ENCODE measurements at places on chromosomes 4 and X.

GRCh38 chr4:1172228-1172851 is at the start of gene SPON2:
TSS of gene SPON2 (minus strand) at chr4:1172583.
- DNase-seq = no peak

DNA sequence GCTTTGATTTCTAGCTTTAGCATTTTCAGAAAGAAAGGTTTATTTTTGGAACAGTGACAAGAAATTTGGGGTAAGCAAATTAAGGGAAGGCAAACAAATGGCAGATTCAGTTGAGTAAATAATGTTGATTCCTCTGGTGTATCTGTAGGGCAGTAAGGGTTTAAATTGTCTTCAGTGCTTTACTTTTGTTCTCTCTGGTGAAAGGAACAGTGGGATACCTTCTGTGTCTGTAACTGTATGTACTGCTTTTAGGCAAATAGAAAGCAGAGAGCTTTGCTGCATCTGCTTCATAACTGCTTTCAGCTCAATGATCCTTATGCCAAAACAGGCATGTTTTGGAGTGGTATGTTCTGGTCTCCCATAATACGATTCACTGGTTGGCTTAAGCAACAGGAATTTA is 932.1 kb upstream of the SLIT2 start:
- DNase-seq = no peak

DNA sequence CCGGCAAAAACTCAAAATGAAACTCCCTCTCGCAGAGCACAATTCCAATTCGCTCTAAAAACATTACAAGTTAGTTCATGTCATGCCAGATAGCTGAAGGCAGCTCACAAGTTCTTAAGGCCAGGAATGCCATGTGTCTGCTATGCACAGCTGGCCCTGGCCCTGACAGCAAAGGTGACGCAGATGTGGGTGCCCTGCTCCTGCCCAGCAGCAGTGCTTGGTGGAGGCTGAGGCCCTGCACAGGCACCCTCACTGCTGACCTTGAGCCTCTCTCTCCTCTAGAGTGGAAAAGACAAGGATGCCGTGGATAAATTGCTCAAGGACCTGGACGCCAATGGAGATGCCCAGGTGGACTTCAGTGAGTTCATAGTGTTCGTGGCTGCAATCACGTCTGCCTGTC is 2.9 kb downstream of the S100P start:
- no peak for DNase-seq

DNA sequence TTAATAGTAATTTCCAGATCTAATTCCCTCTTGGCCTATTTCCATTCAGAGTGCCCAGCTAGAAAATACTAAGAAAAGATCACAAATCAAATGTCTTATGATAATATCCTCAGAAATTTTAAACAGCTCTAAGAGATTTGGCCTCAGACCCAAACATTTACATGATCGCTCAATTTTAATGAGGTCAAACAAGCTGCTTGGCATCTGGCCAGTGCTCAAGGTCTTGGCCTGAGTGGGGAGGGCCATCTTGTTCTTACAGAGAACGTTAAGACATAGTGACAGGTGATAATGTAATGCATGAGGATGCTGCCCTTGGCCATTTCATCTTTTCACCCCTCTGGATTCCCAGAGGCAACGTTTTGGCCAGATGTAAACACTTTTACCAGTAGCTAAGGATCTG is 159.2 kb upstream of the SLC7A11 start:
- DNase-seq = no peak

GRCh38 chr4:106353786-106354185 is 14.8 kb downstream of the GIMD1 start:
- no peak for DNase-seq

DNA sequence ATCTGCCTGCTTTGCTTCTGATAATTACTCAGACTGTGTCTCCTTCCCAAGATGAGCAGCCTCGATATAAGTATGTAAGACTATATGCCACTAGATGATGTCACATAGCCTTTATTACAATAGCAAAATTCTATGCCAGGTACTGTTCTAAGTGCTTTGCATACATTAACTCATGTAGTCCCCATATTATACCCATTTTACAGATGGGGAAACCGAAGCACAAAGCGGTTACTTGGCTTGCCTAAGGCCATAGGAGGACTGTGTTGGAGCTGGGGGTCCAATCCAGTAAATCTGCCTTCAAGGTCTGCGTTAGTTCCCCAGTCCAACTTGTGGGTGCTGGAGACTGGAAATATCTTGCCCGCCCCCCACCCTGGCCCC is 826 bp upstream of the SCML1 start:
- no peak for DNase-seq

DNA sequence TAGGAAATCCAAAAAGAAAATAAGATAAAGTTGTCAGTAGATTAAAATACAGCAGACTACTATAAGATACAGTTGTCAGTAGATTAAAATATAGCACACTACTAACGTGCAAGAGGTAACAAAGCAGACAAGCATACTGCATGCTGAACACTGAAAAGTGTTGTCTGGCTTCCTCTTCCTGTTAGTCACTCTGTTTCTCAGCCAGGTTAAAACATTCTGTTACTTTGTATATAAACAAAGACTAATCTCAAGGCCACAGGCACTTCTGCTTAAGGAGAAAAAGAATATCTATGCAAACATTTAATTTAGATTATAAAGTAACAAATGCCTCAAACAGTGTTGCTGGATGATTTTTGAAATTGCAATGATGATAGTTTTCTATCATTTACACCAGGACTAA is 41.0 kb upstream of the SCD5 start:
- no peak for DNase-seq

- DNase-seq = no peak
Observed at GRCh38 chrX:3393581-3394111, 47.2 kb upstream of the MXRA5 start.

- no peak for DNase-seq
Observed at GRCh38 chr4:78796526-78796925, 20.4 kb downstream of the BMP2K start.

- DNase-seq = no peak
Observed at GRCh38 chr4:100547541-100548199, 29.8 kb upstream of the EMCN start.

DNA sequence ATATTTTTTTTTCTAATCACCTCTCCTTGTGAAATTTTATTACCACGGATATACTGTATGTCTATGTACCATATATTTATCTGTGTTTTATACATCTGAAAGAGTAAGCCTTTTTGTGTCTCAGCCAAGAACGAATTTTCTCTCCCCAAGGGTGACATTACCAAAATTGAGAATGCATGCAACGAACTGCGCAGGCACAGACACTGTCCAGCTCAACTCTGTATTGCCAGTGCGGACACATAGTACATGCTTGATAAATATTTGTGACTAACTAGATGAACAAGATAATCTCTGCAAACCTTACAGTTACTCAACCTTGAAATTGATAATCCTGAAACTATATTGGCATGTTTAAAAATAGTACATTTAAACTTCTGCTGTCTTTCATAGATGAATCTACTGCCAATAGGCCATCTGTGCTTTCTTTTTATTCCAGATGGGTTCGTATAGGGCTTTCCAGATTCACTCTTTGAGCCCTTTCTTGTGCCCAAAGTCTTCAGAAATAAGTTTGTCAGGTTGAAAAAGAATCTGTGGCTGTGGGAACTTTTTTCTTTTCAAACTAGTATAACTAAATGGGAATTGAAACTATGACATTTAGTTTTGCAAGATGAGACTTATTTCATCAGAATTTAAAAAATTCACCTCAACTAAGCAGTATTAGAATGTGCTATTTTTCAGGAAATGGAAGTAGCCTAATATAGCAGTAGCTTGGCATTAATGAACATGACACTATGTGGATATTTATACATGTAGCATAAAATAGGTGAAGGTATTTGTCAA is 38.9 kb downstream of the DTHD1 start:
- DNase-seq = no peak

DNA sequence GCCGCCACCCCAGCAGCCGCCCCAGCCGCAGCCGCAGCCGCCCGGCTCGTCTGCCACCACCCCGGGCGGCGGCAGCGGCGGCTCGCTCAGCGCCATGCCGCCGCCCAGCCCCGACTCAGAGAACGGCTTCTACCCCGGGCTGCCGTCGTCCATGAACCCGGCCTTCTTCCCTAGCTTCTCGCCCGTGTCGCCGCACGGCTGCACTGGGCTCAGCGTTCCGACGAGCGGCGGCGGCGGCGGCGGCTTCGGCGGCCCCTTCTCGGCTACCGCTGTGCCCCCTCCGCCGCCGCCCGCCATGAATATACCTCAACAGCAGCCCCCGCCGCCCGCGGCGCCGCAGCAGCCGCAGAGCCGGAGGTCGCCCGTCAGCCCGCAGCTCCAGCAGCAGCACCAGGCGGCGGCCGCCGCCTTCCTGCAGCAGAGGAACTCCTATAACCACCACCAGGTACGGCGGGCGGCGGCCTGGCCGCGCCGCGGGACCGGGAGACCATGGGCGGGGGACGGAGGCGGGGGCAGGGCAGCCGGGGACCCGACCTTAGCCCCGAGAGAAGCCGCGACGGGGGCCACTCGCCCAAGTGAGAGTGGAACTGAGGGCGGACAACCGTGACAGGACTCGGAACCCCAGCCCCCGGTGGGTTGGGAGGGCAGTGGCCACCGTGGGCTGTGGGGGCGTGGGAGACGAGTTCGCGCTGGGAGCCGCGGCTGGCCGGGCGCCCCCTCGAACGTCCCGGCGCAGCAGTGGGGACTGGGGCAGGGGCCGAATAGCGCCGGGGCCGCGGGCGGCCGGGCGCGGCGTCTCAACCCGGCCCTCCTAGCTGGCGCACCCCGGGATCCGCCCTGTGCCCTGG is 1.8 kb downstream of the CPEB2 start:
- peak; percentile 55 for DNase-seq

DNA sequence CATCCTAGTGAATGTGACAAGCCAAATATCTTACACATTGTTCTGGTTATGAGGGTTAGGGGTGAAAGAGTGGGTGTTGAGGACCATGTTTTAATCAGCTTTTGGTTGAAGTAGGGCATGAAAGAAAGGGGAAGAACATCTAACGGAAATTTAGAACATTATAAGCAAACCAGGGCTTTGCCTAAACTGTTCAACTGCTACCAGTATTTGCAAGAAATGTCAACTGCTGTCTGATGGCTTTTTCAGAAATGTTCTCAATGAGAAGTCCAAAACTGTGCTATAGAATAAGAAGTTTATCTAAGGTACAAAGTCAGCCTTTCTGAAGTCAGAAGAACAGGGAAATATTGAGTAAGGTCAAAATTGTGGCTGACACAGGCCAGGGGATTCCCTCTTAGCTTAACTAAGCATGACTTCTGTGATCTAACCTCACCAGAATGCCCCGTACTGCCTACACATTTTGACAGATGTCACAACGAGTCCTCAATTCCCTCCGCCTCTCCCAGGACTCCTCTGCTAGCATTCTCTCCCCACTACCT is 67.1 kb downstream of the DTHD1 start:
- no peak for DNase-seq

- no peak for DNase-seq
Observed at GRCh38 chr4:142452161-142452855, 393.8 kb downstream of the INPP4B start.

DNA sequence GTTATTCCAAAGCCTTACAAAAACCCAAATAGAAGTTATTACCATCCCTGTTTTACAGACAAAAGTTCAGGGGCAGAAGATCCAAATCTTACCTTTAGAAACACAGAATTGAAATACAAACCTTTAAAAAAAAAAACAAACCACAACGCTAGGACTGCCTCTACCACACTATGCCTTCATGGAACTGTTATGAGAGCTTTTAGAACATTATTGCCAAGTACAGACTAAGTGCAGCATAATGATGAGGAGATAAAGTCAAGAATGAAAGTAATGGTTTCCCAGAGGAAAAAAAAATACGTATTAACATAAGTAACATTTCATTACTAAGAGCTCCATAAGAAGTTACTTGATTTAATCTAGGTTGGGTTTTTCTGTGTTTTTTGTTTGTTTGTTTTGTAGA is 34.3 kb downstream of the TSPAN5 start:
- DNase-seq = no peak

GRCh38 chrX:134782796-134783195 is 124.5 kb upstream of the PLAC1 start:
- DNase-seq = no peak

GRCh38 chrX:113919387-113919786 is 664.5 kb upstream of the HTR2C start:
- DNase-seq = no peak

- no peak for DNase-seq
Observed at GRCh38 chr4:153969542-153969941, 180.7 kb upstream of the SFRP2 start.

GRCh38 chr4:178671766-178672165 is 1229.5 kb upstream of the AGA start:
- no peak for DNase-seq

GRCh38 chrX:19065535-19065934 is 56.7 kb downstream of the ADGRG2 start:
- DNase-seq = no peak

- DNase-seq = peak; percentile 30
Observed at GRCh38 chrX:129925305-129926092, 19.5 kb downstream of the UTP14A start.

GRCh38 chr4:15294202-15294601 is 133.6 kb upstream of the C1QTNF7 start:
- DNase-seq = no peak

- no peak for DNase-seq
Observed at GRCh38 chr4:145939441-145939750, 773 bp upstream of the ZNF827 start.

GRCh38 chr4:7821245-7822136 is 118.2 kb downstream of the AFAP1 start:
- no peak for DNase-seq

DNA sequence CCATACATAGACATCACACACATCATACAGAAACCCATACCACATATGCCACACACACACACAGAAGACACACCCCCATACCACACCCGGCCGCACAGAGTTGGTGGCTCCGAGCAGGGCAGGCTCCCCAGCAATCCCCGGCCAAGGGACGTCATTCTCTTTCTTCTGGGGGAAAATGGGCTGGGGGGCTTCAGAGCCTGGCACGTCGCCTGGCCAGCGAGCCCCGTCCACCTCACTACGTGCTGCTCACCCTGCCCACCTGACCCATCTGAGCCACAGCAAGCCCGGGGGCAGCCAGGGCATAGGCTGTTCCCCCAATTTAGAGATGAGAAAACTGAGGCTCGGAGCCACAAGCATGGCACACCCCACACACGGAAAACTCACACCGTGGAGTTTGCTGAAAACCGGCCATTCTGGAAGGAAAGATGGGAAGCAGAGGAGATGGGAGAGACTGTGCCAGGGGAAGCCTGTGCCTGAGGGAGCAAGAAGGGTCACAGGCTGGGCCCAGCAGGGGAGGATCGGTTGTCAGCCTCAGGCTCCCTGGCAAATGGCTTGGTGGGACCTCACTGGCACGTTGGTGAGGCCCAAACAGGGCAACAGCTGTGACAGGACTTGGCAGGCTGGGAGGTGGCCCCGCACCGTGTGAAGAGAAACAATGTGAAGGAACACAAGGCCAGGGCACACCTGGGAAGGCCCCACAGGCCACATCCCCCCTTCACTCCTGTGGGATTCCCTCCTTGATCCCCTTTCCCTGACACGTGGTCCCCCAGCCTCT is 73.2 kb downstream of the JAKMIP1 start:
- no peak for DNase-seq

GRCh38 chr4:39446483-39446841 is 12.3 kb downstream of the RPL9 start:
- DNase-seq = no peak

DNA sequence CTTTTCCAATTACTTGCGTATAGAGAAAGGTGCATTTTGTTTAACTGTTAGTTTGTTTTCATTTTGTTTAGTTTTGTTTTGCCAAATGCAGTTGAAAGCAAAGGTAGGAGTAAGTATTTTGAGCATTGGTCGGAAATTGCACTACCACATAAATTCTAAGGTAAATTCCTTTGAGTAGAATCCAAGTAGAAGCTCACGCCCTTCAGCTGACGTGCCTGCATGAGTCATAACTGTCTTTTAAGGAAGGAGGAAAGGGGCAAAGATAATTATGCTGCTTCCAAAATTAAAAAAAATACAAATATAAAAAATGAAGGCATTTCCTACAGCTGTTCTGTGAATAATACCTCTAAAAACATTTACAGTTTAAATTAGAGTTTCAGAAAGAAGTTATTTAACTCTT is 110.2 kb upstream of the MYOZ2 start:
- DNase-seq = no peak

Data from hypothalamus (tissue), 51 donors.